Femur (tissue), 1 donor: ENCODE measurements at places on chromosomes 1 and 21.

GRCh38 chr1:247286134-247286670, 30.3 kb downstream of the VN1R5 start:
- DNase-seq: no peak

DNA sequence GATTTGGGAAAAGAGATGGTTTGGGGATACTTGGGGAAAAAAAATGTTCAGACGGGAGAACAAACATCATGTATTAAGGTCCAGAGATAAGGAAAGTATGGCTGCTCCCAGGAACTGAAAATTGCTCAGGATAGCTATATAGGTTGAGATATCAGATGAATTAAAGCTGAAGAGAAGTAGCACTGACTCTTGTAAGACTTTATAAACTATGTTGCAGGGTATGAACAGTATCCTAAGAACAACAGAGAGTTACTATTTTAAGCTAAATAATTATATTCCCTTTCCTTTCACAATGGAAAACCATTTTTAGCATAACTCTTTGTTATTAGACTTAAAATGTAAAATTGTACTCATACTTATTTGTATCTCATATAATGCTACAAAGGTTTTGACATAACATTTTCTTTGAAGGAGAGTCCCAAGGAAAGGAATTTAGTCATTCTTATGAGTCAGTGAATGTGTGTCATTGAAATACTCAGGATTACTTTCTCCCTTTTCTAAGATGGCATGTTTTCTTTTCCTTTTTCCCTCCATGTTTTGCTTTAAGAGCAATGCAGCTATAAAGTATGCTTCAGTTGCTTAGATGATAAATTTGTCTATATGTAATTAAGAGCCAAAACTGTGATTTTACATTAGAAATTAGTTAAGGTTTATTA, 139.4 kb upstream of the KIAA1614 start:
- no peak for DNase-seq

DNA sequence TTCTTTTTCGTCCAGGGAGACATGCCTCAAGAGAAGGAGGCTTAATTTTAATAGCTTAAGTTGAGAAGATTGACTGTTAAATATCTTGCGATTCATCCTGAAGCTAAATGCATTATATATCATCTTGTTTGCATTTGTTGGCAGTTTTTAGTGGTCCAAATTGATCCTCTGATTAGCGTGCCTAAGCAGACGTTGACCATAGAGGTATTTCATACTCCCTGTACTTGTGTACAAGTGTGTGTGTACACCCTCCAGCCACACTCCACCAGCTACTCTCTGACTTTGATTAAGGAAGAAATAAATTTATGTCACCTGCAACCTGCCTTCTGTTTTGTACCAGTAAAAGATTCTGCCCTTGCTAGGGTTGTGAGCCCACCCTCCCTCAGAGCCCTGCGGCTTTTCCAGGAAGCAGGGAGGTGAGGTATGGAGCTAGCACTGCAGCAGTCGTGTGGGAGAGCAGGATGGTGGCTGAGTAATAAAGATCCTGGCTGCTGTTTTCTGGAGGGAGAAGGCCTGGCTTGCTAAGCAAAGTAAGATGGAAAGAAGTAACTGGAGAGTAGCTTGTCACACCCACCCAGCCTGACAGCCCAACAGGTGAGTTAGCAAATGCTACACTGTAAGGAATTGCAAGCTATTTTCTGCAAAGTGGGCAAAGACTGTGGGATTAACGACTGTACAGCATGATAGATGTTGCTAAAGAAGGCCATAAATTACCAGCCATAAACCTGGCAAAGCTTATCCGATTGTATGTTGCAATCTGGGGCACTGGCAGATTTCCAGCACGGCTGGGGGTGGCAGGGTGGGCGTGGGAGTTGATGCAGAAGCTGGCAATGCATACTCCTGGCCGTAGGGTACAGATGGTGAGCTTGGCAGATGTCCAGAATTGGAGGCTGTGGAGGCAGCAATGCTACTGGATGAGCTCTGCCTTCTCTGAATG, 170.2 kb downstream of the TNR start:
- peak; percentile 33 for DNase-seq

GRCh38 chr1:205451202-205451601, 4.6 kb downstream of the BLACAT1 start:
- DNase-seq: no peak

- no peak for DNase-seq
These were observed 23.7 kb upstream of the TMEM54 start for GRCh38 chr1:32924881-32925344.

- no peak for DNase-seq
These were observed 15.0 kb upstream of the ATP1B1 start for GRCh38 chr1:169091480-169091941.

DNA sequence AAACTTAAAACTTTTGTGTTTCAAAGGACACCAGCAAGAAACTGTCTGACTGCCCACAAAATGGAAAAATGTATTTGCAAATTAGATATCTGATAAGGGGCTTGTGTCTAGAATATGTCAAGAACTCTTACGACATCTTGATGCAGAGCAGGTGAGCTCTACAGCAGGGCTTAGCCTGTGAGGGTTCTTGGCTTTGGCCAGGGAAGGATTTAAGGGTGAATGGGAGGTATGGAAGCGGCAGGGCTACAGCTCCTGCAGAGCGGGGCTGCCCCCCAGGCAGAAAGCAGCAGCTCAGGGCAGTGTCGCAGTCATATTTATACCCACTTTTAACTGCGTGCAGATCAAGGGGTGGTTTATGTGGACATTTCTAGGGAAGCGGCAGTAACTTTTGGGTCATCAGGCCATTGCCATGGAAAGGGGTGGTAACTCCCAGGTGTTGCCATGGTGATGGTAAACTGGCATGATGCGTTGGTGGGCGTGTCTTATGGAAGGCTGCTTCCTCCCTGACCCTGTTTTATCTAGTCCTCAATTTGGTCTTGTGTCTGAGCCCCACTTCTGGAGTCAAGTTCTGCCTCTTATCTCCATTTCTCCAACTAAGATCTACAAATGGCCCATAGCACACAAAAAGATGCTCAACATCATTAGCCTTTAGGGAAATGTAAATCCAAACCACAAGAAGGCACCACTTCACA, 23.2 kb downstream of the MORN1 start:
- DNase-seq: peak; percentile 12

DNA sequence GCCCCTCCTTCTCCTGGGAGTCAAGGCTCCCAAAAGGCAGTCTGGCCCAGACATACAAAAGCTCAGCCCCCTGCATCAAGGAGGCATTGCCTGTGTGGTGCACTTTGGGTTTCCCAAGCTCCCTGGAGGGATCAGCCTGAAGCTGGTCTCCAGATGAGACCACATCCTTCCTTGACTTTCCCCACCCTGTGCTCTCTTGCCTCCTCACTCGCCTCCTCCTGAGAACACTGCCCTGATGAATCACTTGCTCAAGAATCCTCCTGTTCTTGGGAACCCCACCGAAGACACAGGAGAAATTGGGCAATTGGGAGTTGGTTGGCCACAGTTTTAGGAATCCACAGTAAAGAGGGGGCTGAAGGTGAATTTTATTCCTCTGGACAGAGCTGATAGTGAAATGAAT, 34.8 kb upstream of the LYST start:
- no peak for DNase-seq

DNA sequence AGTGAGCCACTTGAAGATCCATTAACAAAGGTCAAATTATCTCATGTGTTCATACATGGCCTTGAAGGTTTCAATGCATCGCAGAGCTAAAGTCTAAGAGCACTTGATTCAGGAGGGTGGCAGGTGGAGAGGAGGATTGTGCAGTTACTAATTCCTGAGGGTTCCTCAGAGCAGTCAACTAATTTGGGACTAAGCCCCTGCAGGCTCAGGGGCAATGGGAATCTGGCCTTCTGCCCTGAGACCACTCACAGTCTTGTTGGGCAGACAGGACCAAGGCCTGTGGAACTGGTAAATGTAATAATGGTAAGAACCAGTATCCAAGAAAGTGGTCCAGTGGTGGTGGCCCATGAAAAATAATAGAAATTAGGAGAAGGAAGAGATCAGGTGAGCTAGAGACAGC, 127.4 kb upstream of the HMGB4 start:
- DNase-seq: no peak
